Dermis microvascular lymphatic vessel endothelial cell (primary cell): ENCODE measurements at places on chromosomes 2 and 18. TPM values are rescaled to one million over a fixed set of nuclear protein-coding genes. Genes with fewer than 3 reads are reported as not detected.

The LAPTM4A gene
- total RNA-seq, result 101 and 182 TPM in 2 replicates

The ALPP gene
- not detected in 2 replicates for total RNA-seq

The CPO gene
- total RNA-seq, result not detected in 2 replicates

The CTAGE1 gene
- not detected in 2 replicates for total RNA-seq

The SH3RF3 gene
- 4.5 and 8.9 TPM in 2 replicates for total RNA-seq

The REG3G gene
- total RNA-seq, result not detected in 2 replicates

The TRAF3IP1 gene
- 6.0 and 6.8 TPM in 2 replicates for total RNA-seq

The GRP gene
- not detected in 2 replicates for total RNA-seq

The XIRP2 gene
- not detected in 2 replicates for total RNA-seq

The GALR1 gene
- not detected in 2 replicates for total RNA-seq

The DSG4 gene
- not detected in 2 replicates for total RNA-seq

The POTEC gene
- not detected in 2 replicates for total RNA-seq

The INO80C gene
- total RNA-seq, result 8.3 and 13.8 TPM in 2 replicates

The FHOD3 gene
- total RNA-seq, result under 0.01 TPM in 2 replicates

The HOXD13 gene
- under 0.01 TPM in 1 of 2 replicates, not detected in the other for total RNA-seq

The ZFP36L2 gene
- 13.4 and 27.9 TPM in 2 replicates for total RNA-seq

The SPEG gene
- under 0.01 TPM in 1 of 2 replicates, not detected in the other for total RNA-seq

The LHCGR gene
- not detected in 2 replicates for total RNA-seq

The OXER1 gene
- not detected in 2 replicates for total RNA-seq

The SERPINB2 gene
- not detected in 2 replicates for total RNA-seq

The MPV17 gene
- 40.4 and 52.3 TPM in 2 replicates for total RNA-seq

The MCFD2 gene
- 182 and 227 TPM in 2 replicates for total RNA-seq

The MC4R gene
- not detected in 2 replicates for total RNA-seq

The PJVK gene
- total RNA-seq, result 0.39 and 0.51 TPM in 2 replicates

The RMDN2 gene
- total RNA-seq, result 1.3 and 2.3 TPM in 2 replicates

The CYTIP gene
- total RNA-seq, result not detected in 2 replicates

The C2orf74 gene
- 3.2 and 5.9 TPM in 2 replicates for total RNA-seq

The REG3A gene
- not detected in 2 replicates for total RNA-seq

The CRYGD gene
- total RNA-seq, result not detected in 2 replicates

The DOK6 gene
- total RNA-seq, result 0.51 and 2.3 TPM in 2 replicates

The DCC gene
- total RNA-seq, result not detected in 2 replicates

The GPR35 gene
- total RNA-seq, result 0.13 TPM in 2 replicates

The GYPC gene
- total RNA-seq, result 377 and 661 TPM in 2 replicates

The CFAP65 gene
- total RNA-seq, result not detected in 2 replicates

The ATP6V1B1 gene
- total RNA-seq, result 0.25 TPM in 1 of 2 replicates, not detected in the other

The SP100 gene
- 56.6 and 58.4 TPM in 2 replicates for total RNA-seq

The CCDC74A gene
- 2.2 and 2.5 TPM in 2 replicates for total RNA-seq

The DNER gene
- total RNA-seq, result under 0.01 and 0.13 TPM in 2 replicates

The ACTG2 gene
- not detected in 2 replicates for total RNA-seq

The DQX1 gene
- under 0.01 TPM in 1 of 2 replicates, not detected in the other for total RNA-seq

The SGO2 gene
- 2.0 and 4.7 TPM in 2 replicates for total RNA-seq

The FBXO36 gene
- 1.0 and 1.2 TPM in 2 replicates for total RNA-seq
